CD4-positive, CD25-positive, alpha-beta regulatory T cell (primary cell): ENCODE measurements at places on chromosomes 11 and 22. TPM values are rescaled to one million over a fixed set of nuclear protein-coding genes. Genes with fewer than 3 reads are reported as not detected.
A peak's percentile ranks its signal among the peaks of the same experiment; 100 is the strongest.

DNA sequence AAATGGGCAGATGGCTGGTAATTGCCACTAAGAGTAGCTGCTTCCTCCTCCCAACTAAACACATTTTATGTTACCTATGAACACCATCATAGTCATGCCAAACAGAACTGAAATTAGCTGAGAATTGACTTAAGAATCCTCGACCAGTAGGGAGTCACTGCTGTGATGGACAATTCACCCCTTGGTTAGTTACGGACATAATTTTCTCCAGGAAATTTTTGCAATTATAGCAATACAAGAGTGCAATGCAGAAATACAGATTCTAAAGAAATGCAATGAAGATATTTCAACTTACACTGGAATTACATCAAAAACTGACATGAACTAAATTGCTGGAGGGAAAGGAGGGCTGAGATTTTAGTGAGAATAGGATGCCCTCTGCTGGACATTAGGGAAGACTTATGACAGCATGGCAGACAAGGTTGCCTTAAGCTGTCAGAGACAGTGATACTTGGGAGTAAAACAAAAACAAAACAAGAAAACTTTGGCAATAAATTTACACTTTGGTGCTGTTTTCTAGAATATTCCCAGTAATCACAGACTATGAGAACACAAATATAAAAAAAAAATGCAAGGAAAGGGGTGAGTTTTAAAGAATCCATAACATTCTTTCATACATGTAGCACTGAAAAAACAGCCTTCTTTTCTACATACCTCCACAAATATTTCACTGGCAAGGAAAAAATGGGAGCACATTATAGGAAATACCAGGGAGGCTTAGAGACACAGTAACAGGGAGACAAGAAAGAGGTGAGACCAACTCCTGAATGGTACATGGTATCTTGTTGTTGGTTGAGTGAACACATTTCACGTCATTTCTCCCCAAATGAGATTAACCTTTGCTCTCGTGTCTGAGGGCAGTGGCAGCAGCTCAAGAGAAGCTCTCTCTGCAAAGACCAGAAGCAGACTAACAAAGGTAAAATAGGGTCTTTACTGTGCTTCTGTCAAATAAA is 11.2 kb upstream of the PPP2R1B start:
- peak; percentile 67 for DNase-seq

GRCh38 chr11:90349731-90350130 is 126.9 kb upstream of the CHORDC1 start:
- no peak for DNase-seq

DNA sequence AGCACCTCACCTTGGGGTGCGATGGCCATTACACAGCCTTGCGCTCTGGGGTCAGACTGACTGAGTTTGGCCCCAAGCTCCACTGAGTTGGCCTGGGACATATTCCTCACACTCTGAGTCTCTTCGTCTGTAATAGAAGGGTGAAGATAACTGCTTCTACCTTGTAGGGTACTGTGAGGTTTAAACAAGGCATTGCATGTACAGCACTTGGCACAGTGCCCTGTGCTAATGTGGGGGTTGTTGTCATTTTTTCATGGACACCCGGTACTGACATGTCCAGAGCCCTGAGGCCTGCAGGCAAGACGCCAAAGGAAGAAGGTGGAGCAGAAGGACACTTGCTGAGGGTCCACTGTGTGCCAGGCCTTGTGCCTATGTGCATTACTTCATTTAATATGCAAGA is 50.7 kb downstream of the OTOG start:
- no peak for DNase-seq

The GAL gene
- total RNA-seq = not detected

The TMA7B gene
- total RNA-seq = 13.0 TPM

The EHF gene
- total RNA-seq = not detected

GRCh38 chr11:10209326-10209725 is 84.7 kb downstream of the SBF2 start:
- DNase-seq = no peak

The OR4X2 gene
- total RNA-seq = not detected

DNA sequence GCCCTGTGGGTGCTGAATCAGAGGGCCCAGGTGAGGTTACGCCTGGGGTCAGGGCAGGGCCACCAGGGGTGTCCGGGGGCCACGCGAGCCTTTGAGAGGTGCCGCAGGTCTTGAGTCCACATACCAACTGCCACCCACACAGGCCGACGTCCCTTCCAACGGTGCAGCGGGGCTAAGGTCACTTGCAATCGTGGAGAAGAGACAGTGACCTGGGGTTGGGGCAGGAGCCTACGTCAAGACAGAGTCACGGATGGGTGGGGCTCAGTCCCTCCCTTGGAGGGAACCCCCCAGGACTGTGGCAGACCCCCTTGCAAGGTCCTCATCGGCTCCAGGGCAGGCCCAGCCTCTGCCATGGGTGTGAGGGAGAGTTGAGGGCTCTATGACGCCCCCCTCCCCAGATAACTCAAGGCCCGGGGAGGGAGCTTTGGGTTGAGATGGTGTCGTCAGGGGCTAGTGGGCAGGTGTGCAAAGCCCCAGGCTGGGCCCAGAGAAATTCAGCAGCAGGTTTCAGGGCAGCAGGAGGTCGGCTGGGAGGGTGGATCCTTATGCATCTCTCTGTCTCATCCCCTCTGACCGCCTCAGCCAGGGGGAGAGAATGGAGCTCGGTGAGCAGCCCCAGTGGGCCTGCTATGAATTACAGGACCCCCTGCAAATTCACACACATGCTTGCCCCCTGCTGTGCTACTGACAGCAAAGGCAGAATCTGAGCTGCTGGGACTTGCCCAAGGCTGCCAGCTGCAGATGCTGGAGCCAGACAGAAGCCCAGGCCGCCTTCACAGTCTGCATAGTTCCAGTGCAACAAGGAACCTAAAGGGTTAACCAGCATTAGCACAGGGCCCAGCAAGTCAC is 60.0 kb downstream of the MYEOV start:
- no peak for DNase-seq

DNA sequence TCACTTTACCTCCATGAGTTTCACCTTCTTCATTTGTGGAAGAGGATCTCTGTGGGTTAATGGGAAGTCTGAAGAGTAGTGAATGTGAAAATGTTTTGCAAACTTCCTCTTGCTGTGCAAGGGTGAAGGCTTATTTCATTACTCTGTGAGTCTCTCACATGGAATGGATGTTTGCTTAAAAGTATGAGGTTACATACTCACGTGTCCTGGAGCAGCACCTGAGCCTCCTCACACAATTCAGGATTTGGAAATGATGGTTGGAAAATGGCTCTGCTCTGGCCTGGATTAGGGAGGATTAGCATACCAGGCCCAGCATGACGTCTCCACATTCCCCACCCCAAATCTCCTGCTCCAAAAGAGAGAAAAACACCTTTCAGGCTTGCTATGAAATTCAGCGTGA is 4.8 kb downstream of the GRAMD1B start:
- DNase-seq = no peak

DNA sequence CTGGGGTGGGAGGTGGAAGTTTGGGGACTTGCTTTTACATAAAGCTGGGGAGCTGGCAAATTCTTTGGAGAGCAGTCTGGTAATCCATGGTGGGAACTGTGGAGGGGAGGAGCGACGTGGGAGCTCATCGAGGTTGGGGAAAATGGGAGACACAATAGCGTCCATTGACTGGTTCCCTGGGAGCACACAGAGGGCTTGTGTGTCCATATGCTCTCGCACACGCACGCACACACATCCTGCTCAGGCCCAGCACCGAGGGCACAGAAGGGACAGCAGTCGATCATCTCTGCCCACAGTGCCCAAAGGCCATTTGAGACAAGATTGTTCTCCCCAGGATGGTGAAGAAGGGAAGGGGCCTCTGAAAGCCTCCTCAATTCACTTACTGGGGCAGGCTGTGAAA is 53.7 kb downstream of the FBXO7 start:
- no peak for DNase-seq

DNA sequence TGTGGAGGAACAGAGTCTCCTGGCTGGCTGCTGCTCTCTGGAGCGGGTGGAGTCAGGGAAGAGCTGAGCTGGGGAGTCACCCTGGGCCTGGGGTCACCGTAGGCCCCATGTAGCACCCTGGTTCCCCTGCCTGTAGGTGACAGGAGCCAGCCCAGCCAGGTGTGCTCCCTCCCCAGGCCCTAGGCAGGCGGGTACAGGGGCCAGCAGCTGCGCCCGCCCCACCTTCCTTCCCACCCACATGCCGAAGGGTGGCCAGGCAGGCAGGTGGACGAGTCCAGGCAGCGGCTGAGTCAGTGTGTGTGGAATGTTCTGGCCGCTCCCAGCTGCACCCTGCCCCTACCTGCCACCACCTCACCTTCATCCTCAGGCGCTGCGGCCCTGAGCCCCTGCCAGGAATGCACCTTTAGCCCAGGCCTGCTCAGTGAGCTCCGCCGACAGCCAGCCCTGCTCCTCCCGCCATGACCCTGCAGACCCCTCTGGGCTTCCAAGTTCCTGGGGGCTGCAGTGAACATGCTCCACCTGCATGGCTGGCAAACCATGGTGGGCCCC is 654 bp upstream of the SYT8 start:
- no peak for DNase-seq

DNA sequence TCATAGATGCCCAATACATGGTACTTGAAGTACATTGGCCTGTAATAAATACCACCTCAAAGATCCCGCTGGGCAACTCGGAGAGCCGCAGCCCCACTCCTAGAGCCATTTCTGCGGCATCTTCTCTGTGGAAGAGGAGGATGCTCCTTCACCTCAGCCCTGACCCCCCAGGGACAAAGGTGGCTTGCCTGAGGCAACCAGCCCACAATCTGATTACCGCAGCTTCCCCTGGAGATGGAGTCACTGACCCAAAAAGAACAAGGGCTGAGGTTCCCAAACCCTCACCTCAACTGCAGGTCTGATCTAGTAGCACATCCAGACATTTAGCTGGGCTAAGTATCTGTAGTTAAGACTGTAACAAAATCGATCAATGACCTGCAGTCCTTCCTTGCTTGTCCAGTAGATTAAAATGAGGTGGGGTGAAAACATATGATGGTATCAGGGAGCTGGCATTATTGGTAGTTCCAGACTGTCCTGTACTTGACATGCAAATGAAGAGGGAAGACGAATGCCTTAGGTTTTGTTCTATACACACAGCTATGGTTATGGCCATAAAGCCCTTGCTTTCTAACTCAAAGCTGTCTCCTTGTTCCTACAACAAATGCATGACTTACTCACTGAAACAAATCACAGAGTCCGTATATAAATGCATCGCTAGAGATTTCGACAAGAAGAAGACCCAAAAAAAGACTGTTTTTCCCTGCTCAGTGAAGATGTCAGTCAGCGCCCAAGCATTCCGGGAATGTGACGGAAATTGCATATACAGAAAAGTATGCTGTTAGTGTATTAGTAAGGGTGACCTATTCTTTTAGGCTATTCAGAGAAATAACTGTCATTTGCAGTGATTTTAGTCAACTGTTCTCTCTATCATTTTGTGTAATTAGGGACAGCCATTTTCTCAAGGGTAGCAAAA is 33.7 kb downstream of the C11orf71 start:
- DNase-seq = no peak

GRCh38 chr22:42313804-42314581 is 43.5 kb upstream of the TCF20 start:
- peak; percentile 59 for DNase-seq

GRCh38 chr22:21941921-21942320 is 10.7 kb downstream of the PPM1F start:
- DNase-seq = no peak

The CCDC87 gene
- 0.35 TPM for total RNA-seq

DNA sequence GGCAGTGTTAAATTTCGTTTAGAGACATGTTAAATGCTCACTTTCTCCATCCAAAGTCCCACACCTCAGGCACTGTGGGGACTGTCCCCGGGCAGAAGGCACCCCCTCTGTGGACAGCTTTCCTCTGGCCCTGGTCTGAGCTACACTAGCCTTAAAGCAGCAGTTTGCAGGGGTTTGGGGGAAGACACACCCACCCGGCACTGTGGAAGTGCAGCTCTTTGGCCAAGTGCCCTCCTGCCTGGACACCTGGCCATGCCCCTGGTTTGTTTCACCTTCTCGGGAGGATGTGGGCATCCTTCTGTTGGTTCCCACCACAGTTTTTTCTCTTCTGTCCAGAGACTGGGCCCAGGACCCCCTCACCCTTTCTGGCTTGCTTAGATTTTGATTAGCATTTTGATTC is 1254.7 kb downstream of the BRD1 start:
- DNase-seq = no peak

The EIF3F gene
- total RNA-seq = 331 TPM

- no peak for DNase-seq
Measured at GRCh38 chr11:70671611-70672010, 273.3 kb downstream of the CTTN start.

The RTL10 gene
- 18.8 TPM for total RNA-seq
